Ecto neural progenitor cell (in vitro differentiated cells): ENCODE measurements at places on chromosomes 2 and 18.

DNA sequence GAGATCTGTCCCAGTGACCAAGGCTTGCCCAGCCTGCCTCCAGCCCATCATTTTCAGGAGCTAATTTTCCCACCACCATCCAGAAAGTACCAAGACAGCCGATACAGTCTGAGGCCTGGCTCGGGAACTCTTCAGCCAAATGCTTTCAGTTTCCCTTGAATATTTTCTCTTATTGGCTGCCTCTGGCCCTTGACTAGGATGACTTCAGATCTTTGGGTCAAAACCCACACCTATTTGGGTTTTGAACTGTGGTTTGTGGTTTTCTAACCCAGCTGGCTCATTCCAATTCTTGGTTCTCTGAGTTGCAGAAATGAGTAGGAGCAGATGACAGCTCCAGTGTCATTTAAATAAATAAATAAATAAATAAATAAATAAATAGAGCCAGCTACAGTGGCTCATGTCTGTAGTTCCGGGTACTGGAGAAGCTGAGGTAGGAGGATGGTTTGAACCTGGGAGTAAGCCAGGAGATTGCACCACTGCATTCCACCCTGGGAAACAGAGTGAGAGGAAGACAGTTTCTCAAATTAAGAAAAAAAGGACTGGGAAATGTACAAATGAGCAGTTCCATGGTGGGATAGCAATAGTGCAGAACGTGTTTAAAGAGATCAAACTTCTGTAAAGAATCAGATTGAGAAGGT is 465.0 kb upstream of the SOX11 start:
- DNase-seq, result no peak

GRCh38 chr2:128090575-128090944 is 440 bp upstream of the UGGT1 start:
- no peak for DNase-seq

GRCh38 chr18:70293166-70293565 is 4.3 kb downstream of the SOCS6 start:
- DNase-seq, result no peak

DNA sequence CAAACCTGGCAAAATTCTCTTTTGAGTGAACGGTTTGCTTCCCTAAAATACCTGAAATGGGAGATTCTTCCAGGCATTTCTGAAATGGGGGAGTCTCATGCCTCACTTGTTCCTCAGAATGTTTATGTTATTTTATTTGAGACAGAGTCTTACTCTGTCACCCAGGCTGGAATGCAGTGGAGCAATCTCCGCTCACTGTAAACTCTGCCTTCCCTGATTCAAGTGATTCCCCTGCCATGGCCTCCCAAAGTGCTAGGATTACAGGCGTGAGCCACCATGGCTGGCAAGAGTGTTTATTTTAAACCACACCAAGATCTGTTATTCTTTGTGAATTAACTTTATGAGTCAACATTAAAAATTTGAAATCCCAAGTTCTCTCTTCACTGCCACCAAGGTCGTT is 6.4 kb upstream of the FHL2 start:
- no peak for DNase-seq

DNA sequence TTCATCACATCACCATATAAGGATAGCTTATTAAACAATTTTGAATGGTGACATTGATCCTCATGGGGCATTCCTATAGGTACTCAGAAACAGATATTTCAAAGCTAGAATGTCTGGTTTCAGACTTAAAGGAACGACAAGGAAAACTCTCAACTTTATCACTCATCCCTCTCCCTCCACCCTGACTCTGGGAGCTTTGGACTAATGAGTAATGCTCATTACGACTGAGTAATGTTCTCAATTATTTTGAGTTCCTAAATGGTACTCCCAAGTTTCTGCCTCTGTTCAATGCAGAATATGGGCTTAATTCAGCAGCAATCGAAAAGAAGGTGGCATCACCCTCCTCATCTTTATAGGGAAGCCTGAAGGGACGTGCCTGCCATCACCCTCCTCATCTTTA is 43.4 kb downstream of the RFX8 start:
- no peak for DNase-seq

DNA sequence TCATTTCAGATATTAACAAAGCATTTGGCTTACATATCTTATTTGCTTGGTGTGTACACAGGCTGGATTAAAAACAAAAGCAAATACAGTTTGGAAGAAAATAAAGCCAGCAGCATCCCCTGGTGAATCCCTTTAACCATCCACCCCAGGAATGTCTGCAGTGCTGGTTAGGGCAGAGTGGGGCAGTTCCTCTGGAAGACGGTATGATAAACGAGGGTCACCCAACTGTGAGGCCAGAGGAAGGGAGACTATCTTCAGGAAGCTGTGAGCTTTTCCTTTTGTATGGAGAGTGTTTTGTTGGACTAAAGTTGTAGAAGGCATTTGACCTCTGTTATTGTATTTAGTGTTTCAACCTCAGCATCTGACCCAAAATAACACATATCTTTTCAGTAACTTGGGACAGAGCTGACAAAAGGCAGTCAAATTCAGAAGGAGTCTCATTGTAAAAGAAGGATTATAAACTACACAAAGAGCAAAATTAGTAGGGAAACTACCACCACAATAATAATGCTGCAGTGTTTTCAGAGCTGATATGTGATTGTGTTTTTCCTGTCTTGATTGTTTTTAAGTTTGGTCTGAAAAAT is 159.1 kb downstream of the FMNL2 start:
- DNase-seq, result no peak

GRCh38 chr18:30280861-30281470 is 761.6 kb downstream of the DSC3 start:
- no peak for DNase-seq

GRCh38 chr2:119586085-119586484 is 41.8 kb downstream of the CFAP221 start:
- DNase-seq, result no peak

- DNase-seq, result no peak
Observed at GRCh38 chr2:197596766-197597165, 78.6 kb downstream of the RFTN2 start.

GRCh38 chr2:238240757-238241711 is 1.2 kb upstream of the HES6 start:
- DNase-seq, result peak; percentile 88

DNA sequence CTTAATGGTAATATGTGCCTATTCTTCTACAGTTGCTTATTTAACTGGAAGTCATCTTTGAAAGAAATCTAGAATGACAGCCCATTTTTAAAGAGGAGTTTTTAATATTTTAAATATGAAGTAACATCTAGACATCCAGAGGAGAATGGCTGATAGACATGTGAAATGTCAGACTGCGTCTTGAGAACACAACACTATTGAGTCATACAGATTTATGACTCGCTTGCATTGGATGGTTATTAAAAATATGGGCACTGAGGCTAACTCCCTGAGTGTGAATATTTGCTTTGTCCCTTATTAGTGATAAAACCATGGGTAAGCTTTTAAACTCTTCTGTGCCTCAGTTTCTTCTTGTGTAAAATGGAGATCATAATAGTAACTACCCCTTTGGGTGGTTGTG is 22.9 kb downstream of the TDRD15 start:
- no peak for DNase-seq

- DNase-seq, result no peak
Observed at GRCh38 chr2:196427986-196428634, 211.4 kb upstream of the CCDC150 start.

GRCh38 chr2:55846426-55846825 is 77.2 kb downstream of the EFEMP1 start:
- no peak for DNase-seq

DNA sequence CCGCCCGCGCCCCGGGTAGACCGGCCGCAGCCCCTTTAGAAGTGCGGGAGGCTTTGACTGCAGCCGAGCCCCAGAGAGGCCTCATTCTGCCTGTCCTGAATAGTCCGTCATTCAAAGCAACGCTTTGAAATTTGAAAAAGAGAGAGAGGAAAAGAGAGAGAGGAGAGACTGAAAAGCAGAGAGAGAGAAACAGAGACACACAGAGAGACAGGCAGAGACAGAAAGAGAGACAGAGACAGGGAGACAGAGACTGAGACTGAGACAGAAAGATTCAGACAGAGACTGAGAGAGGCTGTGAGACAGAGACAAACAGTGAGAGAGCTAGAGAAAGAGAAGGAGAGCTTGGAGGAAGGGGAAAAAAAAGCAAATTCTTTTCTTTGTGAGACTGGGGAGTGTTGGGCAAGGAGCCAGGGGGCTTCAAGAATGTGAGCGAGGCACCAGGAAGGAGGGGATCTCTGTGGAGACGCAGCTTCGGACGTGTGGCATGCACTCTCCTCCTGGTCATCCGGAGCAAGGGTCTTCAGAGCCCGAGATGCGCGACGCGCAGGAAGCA is 73.1 kb downstream of the MYCN start:
- DNase-seq, result no peak

DNA sequence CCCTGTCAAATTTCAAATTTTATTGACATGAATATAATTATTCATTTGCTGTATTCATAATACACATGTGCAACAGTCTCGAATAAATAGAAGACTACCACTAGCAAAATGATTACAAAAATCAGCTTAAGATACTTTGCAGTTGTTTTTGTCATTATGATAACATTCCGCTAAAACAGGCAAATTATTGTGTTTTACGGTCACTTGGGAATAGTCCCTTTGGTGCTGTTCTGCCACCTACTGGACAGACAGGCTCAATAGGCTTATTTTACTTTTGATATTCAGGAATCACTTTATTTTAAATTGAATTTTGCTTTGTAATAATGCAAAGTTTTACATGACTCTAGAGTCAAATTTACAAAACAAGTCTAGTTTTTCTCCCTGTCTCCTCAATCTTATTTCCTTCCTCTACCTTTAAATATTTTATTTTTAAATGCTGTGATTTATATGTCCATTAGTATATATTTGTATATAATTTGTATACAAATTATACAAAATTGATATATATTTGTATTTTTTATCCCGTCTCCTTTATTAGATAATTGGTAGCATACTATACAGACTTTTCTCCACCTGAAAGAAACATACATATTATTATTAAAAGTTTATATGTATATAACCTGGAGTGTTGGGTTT is 456.3 kb downstream of the DLGAP1 start:
- no peak for DNase-seq

DNA sequence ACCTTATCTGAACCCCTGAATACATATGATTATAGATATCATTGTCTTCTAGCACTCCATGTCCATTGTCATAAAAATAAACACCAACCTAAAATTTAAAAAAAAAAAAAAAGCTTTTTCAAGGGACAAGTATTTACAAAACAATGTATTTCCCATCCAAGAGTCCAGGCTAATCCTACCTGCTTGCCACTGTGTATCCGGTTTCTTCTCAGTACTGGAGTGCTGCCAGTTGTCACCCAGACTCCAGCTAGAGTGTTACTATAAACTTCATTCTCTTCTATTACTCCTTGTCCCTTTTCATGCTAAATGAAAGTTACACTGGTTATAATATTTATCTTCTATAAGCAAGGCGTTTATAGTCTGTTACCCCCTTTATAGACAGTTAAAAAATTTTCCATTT is 35.8 kb downstream of the MSH6 start:
- DNase-seq, result no peak

DNA sequence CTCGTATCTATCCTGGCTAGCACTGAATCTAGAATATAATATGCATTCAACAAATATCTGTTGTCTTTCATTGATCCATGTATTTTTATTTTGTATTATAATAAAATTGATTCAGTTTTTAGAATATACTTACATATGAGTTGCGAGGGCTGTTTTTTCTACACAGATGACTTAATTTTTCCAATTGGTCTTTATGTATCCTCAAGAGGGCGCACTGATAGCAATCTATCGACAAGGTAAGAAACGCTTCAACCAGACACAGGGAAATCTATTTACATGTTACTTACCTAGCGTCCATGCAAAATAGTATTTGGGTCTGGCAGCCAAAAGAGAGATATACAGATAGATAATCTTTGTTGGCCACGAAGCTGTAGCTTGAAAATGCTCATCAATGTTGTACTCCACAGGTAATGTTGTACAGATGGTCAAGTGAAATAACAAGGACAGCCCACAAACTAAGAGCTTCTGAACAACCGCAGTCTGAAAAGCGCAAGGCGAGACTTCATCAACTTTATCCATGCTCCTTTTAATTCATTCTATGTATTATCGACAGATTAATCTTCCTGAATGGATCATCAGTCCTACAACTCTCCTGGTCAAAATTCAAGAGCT is 35.5 kb upstream of the KIDINS220 start:
- DNase-seq, result no peak

- no peak for DNase-seq
Observed at GRCh38 chr18:7878265-7879211, 311.4 kb downstream of the PTPRM start.

- no peak for DNase-seq
Observed at GRCh38 chr18:28607991-28608390, 431.1 kb upstream of the CDH2 start.

DNA sequence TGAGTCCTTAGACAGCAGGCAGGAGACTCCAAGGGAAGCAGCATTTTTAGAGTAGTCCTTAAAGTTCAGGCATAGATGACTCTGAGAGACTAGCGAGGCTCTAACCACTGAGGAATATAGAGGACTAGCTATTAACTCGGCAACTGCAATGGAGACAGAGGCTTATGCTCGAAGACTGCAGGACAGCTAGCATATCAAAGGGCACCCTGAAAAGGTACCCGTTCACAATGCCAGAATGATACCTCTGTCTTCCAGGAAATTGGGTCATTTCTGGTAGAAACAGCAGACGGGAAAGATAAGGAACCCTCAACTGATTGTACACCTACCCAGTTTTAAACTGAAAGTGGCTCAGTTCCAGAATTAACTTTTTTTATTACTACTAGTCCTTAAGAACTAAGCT is 1204.0 kb upstream of the ZEB2 start:
- no peak for DNase-seq

DNA sequence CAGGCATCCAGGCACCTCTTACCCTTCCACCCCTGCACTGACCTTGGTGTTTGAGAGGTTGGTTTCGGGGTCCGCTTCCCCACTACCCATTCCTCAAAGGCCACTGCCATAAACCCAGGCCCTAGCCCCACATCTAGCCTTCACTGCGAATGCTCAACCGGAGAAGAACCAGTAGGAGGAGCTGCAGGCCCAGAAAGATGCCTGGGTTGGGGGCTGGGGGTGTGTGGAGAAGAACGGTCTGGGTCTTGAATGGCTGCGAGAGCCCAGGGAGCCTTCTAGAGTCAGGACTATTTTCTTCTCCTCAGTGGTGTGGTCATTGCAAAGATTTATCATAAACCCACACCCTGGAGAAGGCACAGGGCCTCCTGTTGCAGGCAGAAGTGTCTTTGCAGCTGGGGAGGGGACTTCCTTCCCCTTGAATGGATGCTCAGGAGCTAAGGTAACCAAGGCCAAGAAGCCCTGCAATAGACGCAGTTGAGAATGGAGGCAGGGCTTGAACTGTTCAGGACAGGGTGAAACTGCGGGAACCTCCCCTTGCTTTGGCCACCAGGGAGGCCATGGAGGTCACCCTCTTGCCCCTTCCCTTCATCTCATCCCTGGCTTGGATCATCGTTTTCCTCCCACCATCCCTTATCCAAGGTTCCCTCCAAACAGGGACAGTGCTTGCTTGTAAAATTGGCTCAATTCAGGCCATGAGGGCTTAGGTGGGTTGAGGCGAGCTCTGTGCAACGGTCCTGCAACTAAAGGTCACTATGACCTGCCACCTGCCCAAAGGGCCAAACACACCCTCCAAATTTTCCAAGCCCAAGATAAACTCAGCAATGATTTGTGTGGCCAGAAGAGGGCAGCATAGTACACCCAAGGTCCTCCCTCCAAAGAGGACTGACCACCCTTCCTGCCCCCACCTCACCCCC is 20.9 kb downstream of the THNSL2 start:
- peak; percentile 76 for DNase-seq

GRCh38 chr2:147351784-147352183 is 493.0 kb upstream of the ACVR2A start:
- no peak for DNase-seq

- DNase-seq, result no peak
Observed at GRCh38 chr2:239379641-239380170, 21.1 kb downstream of the HDAC4 start.

GRCh38 chr18:70331456-70332097 is 42.7 kb downstream of the SOCS6 start:
- DNase-seq, result no peak
